ENCODE measurements at places on chromosomes 16 and 17.

DNA sequence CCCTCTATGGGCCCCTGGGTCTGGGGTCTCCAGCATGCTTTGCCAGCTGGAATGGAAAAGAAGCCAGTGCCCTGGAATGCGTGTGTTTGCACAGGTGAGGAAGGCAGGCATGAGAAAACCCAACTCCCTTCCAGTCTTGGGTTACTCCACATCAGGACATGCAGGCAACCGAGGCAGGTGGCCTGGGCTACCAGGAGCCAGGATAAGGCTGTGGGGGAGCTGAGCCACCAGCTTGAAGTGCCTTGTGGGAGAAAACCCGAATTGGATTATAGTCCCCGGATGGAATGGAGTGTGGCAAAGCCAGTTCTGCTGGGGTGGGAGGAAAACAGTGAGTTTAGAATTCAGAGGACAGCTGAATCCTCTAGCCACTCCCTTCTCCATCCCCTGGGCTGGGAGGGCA lies 7.2 kb downstream of the SRCIN1 start:
- DNase-seq, result peak; percentile 85

- DNase-seq, result peak; percentile 47
Measured at GRCh38 chr17:59914274-59914854, 21.4 kb downstream of the RPS6KB1 start.

GRCh38 chr16:31025339-31025738 lies 8.0 kb upstream of the STX4 start:
- DNase-seq, result no peak

DNA sequence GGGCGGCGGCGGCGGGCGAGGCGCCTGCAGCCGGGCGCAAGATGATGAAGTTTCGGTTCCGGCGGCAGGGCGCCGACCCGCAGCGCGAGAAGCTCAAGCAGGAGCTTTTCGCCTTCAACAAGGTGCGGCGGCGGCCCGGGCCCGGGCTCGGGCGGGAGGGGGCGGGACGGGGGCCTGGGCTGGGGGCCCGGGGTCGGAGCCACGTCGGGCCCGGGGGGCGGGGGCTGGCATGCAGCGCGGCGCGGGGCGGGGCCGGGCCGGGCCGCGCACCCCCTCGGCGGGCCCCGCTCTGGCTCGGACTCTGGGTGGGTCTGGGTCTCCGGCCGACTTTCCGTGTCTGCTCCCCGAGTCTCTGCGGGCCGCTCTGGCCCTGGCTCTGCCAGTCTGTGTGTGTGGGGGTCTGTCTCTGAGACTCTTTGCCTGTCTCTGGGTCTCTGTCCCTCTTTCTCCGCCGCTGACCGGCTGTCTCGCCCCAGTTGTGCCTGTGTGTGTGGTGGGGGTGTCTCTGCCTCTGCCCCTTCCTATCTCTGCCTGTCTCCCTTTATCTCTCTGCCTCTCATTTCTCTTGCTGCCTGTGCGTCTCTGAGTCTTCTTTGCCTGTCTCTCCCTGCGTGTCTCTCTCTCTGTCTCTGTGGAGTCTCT lies 328 bp downstream of the LLGL1 start:
- peak; percentile 19 for DNase-seq

DNA sequence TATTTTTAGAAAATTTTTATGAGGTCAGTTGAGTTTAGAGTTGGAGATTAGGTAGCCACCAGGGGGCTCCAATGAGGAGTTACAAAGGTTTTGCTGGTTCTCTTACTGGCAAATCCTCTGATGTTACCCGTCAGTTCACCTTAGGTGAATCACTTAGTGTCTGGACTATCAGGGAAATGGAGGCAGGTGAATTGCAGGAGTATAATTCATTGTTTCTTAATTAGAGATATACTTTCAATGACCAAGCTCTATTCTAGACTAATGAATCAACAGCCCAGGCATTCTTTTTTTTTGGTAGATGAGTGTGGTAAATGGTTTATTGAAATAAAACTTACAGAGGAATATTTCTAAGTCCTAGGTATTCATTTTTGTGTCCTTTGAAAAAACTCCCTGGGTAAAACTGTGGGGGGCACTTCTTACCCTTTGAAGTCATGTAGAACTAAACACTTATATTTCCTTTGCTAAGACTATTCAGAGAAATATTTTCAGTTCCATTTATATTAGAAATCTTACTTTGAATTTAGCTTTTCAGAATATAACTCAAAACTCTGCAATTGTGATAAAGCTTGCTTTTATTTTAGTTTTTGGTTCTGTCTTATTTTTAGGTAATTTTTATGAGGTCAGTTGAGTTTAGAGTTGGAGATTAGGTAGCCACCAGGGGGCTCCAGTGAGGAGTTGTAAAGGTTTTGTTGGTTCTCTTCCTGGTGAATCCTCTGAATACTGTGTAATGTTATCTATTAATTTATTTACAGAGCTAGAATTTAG lies 17.7 kb downstream of the PSMD11 start:
- peak; percentile 64 for DNase-seq

DNA sequence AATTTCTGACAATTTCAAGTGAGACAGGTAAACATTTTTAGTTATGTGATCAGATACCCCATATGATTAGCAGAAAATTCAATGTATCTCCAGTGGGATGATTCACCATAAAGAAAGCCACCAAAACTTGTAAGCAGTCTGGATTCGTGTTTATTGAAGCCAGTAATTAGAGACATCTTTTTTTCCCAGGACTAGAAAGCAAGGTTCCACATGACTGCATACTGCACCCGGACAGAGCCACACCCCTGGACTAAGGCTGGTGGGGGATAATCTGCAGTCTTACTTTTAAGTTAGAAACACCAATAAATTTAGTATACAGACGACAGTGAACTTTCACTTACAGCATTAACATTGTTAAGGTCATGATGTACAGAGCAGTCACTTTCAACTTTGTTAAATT lies 24.2 kb upstream of the CMTM4 start:
- peak; percentile 35 for DNase-seq

DNA sequence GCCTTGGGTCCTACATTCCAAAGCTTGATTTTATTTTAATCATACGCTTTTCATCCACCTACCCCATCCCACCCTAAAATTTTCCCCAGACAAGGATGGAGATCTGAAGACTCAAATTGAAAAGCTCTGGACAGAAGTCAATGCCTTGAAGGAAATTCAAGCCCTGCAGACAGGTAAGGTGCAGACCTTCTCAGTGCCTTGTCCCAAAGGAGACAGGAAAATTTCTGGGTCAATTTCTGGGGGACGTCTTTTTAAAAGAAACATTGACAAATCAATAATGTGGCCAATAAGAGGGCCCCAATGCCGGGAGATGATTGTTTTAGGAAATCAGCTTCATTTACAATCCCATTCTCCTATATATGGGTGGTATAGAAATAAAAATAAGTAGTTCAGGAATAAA lies 5.7 kb downstream of the CLEC3A start:
- DNase-seq, result no peak

- DNase-seq, result peak; percentile 64
Measured at GRCh38 chr16:81445143-81445961, 744 bp downstream of the CMIP start.

Data from kidney tubule cell (primary cell).